ENCODE measurements at places on chromosomes 6 and 20.
A peak's percentile ranks its signal among the peaks of the same experiment; 100 is the strongest.

DNA sequence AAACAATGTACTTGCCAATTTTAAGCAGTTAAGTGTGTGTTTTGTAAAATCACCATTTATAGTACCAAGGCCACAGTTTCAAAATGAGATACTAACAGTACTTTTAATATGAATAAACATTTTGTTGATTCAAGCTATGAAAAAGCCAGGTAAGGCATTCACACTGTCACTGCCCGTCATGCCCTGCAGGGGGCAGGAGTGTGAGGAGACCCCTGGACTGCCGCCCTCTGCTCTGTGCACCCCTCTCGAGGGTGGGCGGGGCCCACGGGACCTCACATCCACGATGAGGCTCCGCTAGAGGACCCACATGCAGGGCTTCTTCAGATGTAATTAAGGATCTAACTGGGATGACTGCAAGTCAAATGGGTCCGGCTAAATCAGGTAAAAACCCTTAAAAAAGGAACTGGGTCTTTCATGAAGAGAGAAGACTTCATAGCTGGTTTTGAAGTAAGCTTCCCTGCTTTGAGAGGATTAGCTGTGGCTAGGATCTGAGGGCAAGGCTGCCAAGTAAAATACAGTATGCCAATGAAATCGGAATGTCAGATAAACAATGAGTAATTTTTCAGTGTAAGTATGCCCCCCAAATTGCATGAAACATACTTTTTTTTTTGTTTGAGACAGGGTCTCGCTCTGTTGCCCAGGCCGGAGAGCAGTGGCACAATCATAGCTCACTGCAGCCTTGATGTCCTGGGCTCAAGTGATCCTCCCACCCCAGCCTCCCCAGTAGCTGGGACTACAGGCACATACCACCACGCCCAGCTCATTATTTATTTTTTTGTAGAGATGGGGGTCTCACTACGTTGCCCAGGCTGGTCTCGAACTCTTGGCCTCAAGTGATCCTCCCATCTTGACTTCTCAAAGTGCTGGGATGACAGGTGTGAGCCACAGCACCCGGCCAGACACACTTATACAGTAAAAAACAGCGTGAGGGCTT lies 18.7 kb downstream of the DIDO1 start:
- no peak for DNase-seq

DNA sequence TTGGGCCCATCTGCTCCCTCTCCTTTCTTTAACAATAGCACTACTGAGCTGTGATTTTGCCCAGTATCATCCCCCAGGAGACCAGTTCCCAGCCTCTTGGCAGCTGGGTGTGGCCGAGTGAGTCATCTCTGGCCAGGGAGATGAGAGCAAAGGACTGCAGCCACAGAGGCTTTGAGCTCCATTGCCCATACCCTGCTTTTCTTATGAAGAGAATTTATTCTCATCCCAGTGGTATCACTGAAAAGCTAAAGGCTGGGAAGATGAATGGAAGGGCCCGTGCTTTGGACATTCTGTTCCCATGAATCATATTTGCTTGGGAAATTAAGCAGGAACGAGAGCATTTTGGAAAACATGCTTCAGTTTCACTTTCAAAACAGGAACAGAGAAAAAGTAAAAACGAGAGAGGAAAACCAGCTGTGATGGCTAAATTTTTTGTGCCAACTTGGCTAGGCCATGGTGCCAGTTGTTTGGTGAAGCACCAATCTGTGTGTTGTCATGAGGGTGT lies 14.9 kb downstream of the CST3 start:
- DNase-seq, result peak; percentile 96

- DNase-seq, result no peak
Measured at GRCh38 chr6:41768545-41769308, 11.0 kb downstream of the FRS3 start.

DNA sequence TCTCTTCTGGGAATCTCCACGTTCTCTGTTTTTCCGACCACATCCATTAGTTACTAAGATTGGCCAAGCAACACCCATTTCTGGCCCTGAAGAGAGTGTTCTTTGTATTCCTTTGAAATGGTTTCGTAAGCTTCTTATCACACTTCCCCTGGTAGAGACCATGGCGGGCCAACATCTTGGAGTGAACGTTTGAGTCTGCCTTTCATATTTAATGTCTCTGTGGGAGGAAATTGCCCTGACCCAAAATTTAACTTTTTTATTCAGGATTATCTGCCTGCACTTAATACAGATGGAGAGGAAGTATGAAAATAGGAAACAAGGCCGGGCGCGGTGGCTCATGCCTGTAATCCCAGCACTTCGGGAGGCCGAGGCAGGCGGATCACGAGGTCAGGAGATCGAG lies 177.0 kb upstream of the SNX9 start:
- DNase-seq, result no peak

DNA sequence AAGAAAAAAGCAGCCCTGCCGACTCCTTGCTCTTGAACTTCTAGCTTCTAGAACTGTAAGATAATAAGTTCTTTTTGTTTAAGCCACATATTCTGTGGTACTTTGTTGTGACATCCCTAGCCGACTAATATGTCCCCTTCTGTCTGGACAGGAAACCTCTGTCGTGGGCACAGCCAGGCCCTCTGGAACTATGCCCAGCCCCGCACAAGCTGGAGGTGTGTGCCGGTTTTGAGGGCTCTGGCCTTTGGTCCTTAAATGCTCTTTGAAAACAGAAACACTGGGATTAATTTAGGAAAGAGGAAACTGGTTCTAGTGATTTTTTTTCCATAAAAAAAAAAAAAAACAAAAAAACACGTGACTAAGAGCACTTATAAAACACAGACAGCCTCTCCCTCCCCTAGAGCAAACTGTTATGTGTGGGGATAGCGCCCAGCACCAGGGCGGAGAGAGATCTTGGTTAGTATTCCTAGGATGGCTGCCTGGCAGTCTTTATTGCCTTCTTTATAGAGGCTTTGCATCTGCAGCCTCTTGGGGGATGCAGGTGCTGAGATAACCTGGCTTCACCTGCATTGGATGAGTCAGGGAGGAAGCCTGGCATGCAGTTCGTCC lies 244.3 kb downstream of the NFATC2 start:
- DNase-seq, result no peak

GRCh38 chr20:36030149-36030548 lies 61.8 kb downstream of the CNBD2 start:
- DNase-seq, result peak; percentile 58

GRCh38 chr6:131840936-131841583 lies 33.2 kb downstream of the ENPP1 start:
- DNase-seq, result no peak

DNA sequence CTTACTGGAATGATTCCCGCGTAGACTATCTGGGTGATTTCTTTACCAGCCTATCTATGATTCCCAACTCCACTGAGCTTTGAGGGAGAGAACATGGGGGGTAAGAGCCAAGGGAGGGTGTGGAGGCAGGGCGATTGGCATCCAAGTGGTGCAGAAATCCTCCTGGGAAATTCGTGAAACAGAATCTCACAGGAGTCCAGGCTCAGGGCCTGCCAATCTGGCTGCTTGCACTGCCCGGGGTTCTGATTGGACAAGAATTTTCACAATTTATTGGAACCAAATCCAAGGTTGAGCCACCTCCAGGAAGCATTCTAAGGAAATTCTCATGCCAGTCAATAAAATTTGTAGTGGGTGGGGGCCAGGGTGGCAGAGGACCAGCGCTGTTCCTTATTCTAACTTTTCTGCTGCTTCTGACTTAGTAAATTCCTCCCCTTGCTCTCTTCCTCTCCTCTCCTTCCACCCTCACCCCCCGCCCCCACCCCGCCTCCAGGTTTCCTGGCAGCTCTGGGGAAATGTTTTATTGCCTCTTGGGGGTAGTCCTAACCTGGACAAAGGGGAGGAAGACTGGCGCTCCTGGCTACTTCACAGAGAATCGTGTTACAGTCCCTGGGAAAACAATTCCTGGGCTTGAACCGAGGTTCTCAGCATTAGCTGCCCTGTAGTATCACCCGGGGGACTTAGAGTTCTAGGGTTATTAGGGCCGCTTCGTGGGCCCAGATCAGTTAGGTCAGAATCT lies 3.1 kb downstream of the BMP6 start:
- peak; percentile 57 for DNase-seq

DNA sequence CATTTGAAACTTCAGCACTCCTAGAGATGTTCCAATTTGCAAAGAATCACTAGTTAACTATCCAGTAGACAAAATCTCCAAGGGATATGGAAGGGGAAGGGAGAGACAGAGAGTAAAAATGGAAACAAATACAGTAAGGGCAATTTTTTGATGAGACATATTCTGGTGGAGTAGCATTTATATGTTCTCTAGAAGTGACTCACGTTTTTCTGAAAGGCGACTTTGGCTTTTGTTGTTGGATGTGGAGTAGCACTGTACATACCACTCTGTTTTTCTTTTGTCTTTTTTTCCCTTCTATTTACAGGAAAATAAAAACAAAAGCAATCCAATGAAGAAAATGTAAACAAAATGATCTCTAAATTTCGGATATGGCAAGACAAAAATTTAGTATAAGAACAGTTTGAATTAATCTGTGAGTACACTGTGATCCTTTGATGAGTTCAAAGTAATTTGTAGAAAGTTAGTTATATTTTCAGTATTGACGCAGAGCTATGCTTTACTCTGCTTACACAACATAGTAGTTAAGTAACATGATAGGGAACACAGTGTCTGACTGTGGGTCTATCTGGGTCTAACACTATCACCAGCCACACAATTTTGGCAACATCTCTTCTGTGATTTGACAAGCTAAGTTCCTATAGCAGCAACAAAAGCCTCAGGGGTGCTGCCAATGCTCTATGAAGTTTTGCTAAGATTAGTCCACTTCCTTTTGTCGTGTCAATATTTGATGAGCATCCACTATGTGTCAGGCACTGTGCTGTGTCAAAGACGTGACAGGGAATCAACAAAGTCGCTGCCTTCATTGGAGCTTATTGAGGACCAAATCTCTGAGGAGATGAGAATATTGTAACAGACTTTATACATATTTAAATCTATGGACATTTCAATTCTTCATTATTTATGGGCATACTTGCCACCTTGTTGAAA lies 27.3 kb upstream of the TAGAP start:
- DNase-seq, result no peak

DNA sequence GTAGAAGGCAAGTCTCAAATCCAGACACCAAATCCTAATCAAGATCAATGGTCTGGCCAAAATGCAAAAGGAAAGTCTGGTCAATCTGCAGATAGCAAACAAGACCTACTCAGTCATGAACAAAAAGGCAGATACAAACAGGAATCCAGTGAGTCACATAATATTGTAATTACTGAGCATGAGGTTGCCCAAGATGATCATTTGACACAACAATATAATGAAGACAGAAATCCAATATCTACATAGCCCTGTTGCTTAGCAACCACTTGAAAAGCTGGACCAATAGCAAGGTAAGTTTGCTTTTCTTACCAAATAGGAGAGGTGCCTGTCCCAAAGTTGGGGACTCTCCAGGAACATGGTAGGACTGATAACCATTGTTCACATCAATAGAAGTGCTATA lies 2.0 kb downstream of the SEMG2 start:
- no peak for DNase-seq

- no peak for DNase-seq
Measured at GRCh38 chr20:64222851-64223525, 32.6 kb upstream of the PCMTD2 start.

GRCh38 chr6:80182308-80182707 lies 75.8 kb downstream of the BCKDHB start:
- peak; percentile 52 for DNase-seq
